Panc1 (cell line): ENCODE measurements at places on chromosomes 5 and 9.

DNA sequence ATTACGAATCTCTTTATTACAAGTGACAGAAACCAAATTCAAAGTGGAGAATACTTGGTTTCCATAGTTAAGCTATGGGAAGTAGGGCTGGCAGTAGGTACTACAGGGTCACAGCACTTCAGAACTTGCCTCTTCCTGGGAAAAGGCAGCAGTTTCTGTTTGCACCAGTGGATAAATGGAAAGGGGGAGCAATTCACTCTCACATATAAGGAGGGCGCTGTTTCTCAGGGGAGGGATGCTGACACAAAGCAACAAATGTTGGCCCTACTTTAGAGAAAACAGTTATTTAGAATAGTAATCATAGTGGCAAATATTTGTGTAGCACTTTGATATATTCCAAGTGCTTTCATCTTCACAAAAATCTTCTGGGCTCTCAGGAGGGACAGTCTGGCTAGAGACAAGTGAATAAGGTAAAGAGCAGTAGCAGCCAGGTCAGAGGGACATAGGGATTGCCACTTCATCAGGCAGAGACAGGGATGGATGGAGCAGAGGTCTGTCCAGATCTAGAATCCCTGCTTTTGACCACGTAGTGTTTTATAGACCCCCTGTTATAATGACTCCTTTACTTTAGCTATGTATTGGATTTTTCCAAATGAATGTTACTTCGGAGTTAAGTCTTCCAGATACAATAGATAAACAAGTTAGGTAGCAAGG, 554.8 kb upstream of the SGCD start:
- DNase-seq, result no peak

DNA sequence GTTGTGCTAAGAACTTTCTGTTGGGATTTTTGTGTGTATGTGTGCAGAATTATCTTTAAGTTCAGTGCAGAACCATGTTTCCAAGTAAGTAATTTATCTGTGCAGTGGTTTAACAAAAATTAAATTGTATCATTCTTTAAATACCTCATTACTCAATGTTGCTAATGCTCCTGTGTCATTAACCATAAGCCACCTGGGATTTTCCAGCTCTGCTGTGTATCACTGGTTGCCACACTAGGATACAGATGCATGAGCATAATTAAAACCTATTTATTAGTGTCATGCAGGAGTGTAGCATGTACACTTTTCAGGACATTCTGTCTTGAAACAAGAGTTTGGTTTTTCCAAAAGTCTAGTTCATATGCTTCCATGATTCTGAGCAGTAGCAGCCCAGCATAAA, 120.4 kb upstream of the PTGER4 start:
- no peak for DNase-seq

DNA sequence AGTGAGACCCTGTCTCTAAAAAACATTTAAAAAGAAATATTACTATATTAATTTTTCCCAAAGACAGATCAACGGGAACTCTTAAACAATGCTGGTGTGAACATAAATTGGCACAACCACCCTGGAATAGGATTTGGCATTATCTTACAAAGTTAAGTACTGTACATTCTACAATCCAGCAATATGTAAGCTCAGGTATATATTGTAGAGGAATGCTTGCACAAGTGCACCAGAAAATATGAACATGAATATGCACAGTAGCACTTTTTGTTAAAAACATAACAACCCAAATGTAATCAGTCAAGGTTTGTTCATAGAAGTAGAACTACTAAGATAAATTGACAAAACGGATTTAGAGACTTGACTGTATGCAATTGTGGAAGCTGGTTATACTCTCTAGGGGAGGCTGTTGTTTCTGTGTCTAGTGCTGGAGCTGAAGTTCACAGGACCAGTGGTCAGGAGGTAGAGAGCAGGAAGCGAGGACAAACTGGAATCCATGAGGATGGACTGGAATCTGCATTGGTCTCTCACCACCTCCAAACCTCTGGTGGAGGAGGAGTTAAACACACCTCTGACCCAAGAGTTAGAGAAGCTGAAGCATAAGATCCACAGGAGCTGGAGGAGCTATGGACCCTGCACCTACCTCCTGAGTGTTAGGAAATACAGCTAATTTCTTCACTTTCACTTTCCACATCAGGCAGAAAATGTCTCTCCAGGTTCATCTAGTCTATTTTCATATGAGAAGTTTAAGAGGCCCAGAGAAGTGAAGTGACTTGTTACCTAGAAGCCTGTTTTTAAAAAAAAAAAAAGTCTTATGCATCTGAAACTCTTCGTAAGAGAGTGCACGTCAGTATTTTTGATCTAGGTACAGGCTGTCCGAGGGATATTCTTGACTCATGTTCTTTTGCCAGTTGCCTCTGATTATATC, 20.3 kb upstream of the RIC1 start:
- DNase-seq, result no peak

GRCh38 chr9:4859035-4859434, 66.3 kb downstream of the RCL1 start:
- no peak for DNase-seq

GRCh38 chr5:167633931-167634341, 657.5 kb upstream of the WWC1 start:
- no peak for DNase-seq

DNA sequence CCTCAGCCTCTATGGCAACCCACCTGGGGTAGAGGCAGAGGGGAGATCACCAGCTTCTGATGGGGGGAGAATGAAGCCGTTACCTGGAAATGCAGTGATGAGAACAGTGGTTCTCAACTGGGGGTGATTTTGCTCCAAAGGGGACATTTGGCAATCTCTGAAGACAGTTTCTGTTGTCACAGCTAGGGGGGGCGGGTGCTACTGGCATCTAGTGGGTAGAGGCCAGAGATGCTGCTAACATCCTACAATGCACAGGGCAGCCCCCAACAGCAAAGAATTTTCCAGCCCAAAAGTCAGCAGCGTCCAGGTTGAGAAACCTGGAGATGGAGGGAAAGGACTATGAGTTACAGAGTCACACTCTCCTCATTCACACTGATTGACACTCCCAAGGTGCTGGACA, 84.5 kb downstream of the FGF1 start:
- no peak for DNase-seq

GRCh38 chr5:147169901-147170300, 64.9 kb upstream of the STK32A start:
- no peak for DNase-seq

- no peak for DNase-seq
Observed at GRCh38 chr5:57037355-57037754, 85.4 kb upstream of the MIER3 start.

DNA sequence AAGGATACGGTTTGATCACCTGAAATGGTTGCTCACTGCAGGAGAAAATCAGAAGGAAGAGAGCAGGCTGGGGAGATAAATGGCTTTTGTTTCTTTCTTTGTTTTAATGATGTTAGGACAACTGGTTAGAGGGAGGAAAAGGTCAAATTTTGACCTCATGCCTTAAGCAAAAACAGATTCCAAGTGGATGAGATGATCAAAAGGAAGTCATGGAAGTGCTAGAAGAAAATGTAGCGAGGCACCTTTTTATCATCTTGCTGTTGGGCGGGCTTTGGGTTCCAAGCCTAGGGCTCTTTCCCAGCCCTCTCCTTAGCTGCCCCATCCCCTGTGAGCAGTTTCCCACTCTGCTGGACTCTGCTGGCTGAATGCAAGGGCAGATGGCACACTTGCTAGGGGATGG, 127.9 kb downstream of the ADAMTS2 start:
- DNase-seq, result no peak

DNA sequence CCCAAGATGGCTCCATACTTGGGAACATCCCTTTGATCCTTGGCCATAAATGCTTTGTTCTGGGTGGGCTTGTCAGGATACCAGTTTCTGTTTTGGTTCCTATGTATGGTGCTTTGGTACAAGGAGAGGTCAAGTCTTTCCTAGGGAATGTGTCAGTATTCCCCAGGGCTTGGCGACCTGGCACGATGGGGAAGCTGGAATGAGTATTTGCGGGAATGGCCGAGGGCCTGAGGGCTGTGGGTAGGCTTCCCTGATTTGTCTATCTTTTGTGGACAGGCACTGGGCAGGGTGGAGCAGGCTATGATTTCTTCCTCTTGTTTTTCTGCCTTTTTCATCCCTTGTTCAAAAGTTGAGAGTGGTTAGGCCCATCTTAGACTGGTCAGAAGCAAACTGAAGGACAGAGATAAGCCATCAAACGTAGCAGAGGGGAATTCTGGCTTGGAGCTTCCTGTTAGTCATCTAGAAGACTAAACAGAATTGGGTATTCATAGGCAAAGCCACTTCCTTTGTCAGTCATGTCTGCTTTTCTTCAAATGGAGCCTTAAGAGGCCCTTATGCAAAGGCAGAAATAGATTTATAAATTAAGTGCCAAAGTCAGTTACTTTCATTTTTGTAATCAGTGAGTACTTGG, 13.7 kb downstream of the DOCK2 start:
- no peak for DNase-seq

DNA sequence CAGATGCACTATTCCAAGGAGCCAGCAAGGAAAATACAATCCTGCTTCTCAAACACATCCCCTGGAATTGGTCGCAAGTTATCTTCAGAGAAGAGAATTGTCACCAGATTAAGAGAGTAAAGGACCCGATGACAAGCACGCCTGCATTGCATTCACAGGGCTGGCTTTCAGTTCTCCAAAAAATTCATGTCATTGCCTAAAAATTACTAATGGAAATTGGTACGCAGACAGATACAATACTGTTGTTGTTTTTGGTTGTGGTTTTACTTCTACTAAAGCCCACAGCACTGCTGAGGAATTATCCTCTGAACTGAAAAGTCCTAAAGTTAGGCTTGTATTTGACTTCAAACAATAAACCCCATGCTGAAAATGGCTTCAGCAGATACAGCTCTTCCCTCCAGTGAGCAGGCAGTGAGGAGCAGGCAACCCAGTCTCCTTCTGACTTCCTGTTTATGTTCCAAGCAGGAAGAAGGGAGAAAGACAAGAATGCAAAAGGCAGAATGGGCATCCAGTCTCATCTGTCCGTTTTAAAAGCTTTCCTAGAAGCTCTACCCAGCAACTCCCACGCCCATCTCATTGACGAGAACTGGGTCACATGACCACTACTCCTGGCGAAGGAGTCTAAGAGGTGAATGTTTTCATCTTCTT, 80.6 kb upstream of the ZNF366 start:
- no peak for DNase-seq

DNA sequence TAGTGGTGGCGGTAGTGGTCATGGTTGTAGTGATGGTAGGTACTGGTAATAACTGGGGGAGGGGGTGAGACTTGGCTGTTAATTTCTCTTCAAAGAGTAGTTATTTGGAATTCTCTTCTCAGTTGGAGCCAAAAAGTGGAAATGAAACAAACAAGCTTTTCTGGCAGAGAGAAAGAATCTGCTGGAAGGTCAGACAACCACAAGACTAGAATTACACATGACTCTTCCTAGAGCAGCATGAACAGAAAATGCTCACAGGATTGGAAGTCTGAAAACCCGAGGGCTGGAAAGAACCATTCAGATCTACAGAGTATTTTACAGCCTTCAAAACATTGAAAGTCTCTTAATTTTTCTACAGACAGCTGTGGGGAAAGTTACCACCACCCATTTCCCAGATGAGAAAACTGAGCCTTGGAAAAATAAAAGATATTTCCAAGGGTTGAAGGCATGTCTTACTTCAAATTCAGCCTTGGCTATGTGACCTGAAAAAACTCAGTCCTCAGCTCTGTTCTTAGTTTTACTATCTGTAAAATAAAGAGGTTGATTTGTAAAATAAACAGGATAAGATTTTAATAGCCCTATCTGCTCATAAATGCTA, 42.9 kb upstream of the TRIM32 start:
- DNase-seq, result no peak

DNA sequence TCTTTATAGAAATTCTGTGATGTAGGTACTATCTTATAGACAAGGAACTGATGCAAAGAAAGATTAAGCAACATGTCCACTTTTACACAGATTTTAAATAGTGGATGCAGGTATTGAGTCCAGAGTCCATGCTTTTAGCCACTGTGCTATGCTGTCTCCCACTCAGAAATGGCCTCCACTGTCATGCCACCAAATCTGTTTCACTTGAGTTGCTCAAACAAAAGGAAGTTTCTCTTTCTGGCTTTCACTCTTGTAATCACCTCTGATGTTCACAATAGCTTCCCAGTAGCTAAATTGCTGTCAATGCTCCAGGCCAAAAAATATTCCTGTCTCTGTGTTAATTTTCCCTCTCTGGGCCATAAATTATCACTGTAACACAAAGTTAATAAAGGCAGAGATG, 77.0 kb upstream of the RASA1 start:
- no peak for DNase-seq

DNA sequence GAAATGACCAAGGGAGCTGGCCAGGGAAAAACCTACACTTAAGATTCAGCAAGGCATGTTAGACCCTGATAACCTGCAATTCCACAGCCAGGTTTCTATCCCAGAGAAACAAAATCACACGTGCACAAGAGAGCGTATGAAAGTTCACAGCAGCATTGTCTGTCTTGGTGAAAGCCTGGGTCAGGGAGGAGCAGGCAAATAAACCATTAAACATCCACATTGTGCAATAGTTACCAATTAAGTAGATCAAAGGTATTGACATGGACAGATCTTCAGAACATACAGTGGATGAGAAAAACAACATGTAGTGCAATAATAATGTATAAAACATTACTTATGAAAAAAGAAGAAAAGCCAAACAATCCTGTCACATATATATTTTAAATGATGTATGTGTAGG, 15.9 kb upstream of the GPX3 start:
- DNase-seq, result no peak

- DNase-seq, result no peak
Observed at GRCh38 chr5:67263656-67264408, 67.2 kb upstream of the CD180 start.

GRCh38 chr9:89309166-89309565, 1.8 kb upstream of the CKS2 start:
- DNase-seq, result no peak

GRCh38 chr5:119315516-119315949, 40.3 kb upstream of the TNFAIP8 start:
- no peak for DNase-seq

DNA sequence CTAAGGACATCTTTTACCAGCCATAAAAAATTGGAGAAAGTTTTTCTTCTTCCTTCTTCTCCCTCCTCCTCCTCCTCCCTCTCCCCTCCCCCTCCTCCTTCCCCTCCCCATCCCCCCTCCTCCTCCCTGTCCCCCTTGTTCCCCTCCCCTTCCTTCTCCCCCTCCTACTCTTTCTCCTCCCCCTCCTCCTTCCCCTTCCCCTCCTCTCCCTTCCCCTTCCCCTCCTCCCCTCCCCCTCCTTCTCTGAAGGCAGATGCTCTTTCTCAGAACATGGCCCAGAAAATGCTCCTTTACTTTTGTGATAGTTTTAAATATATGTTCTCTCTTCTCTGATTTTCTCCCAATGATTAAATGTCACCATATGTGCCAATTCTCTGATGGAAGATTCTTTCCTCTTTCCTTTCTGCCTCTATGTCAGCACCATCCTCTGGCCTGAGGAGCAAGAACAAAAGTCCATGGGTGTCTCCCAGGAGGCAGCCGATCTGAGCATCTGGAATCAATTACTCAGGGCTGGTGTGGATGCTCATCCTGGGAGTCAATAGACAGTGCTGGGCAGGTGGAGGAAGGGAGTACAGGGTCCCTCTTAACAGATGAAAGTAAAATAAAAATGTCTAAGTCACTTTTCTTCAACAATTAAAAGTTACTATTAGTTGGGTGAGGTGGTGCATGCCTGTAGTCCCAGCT, 63.0 kb upstream of the GNA14 start:
- no peak for DNase-seq
